NCI-H1105 (cell line): ENCODE measurements at places on chromosomes 3 and 15.

DNA sequence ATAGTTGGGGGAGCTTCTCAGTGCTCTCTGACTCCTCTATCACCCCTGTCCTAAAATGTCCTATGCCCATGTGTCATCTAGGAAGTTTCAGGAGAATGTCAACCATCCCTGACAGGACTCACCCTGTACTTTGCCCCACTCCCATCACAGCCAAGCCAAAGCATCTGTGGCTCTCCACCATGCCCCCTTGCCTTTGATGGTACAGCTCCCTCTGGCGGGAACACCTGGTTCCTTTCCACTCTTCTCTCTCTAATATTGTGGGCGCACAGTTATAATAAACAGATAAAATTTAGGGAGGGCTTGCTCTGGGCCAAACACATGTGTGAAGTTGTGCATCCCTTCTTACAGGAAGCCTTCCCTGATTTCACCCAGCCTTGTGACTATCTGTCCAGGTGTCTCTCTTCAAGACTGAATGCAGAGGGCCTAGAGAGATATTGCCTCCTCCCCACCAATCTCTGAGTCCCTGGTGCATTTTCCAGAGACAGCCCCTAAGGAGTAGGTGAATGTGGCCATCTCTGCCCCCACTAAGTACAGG is 62.8 kb downstream of the ISG20 start:
- no peak for DNase-seq

- peak; percentile 54 for DNase-seq
Observed at GRCh38 chr3:172673210-172673679, 37.6 kb downstream of the NCEH1 start.

DNA sequence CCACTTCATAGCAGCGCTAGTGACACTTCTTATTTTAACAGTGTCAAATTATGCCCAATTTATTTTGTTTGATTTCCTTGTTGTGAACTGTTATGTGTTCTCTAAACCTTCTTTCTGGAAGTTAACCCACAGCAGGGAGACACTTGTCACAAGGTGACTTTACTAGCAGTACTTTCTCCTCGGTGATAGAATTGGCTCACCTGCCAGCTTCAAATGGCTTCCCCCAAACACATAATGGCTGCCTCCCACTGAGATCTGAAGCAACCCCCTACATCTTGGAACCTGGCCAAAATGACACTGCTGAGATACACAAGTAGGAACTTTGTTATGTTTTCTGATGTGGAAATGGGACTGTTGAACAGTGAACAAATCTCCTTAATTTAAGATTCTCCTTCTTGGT is 238.8 kb upstream of the DPH6 start:
- peak; percentile 28 for DNase-seq

GRCh38 chr3:11721479-11721878 is 77.8 kb upstream of the VGLL4 start:
- DNase-seq: no peak

DNA sequence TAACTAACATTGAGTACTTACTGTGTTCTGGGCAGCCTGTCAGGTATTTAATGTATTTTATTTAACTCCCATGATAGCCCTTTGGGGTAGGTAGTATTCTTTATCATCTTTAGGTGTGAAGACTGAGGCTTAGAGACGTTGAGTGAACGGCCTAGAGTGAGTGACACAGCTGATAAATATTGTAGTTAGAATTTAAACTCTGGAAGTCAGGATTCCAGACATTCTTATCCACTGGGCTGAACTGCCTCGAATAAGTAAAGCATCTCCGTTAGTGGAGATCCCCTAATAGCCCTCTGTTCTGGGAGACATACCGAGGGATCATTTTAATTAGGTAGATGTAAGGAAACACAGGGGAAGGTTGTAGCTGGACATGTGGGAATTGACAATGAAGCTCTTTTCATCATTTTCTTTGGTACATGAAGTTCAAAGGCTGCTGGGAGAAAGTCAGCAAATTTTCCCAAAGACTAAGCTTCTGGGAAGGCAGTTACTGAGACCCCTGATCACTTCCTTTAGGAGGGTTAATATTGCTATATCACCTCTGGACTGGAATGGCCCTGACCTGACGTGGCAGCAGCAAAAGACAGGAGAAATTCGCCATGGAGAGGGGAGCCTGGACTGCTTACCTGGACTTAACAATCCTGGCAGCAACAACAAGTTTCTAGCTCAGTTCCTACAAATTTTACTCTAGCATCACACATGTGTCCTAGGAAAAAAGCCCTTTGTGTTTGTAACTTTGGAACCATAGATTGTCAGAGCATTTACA is 11.7 kb upstream of the PDCD6IP start:
- no peak for DNase-seq

GRCh38 chr15:93235926-93236780 is 147.1 kb upstream of the RGMA start:
- DNase-seq: no peak

DNA sequence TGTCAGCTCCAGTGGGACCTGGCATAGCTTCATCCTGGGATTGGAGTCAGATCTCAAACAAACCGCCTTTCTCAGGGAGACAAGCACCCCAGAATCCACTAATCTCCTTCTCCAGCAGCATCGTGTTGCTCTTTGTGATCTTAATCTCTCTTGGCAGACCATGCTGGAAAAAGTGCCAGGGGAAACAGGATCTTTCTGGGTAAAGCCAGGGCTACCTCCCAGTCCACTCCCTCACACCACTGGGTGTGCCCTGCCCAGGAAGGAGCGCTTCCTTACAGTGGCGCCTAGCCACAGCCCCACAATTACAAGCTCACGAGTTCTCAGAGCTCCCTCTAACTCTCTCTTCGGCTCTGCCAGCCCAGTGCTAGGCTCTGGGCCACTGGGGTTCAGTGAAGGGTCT is 32.2 kb downstream of the RPLP1 start:
- DNase-seq: no peak

DNA sequence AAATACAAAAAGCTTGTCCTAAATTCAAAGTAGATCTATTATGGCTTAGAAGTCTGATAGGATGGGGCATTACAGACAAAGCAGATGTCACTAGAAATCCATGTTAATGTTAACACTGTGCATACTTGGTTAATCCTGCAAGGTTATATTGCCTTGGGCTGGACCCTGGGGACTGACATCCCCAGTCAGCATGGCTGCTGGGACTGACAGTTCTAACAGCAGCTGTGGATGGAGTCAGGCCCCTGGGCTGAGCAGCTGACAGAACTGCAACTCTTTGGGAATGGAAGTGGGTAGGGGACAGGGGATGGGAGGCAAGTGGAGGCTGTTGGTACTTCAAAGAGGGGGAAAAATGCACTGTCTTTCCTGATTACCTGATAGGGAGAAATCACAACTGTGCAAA is 7.5 kb downstream of the P2RY1 start:
- DNase-seq: no peak

- DNase-seq: no peak
Observed at GRCh38 chr3:177753451-177754155, 556.3 kb upstream of the TBL1XR1 start.

GRCh38 chr3:147836330-147836729 is 427.2 kb downstream of the ZIC1 start:
- no peak for DNase-seq

DNA sequence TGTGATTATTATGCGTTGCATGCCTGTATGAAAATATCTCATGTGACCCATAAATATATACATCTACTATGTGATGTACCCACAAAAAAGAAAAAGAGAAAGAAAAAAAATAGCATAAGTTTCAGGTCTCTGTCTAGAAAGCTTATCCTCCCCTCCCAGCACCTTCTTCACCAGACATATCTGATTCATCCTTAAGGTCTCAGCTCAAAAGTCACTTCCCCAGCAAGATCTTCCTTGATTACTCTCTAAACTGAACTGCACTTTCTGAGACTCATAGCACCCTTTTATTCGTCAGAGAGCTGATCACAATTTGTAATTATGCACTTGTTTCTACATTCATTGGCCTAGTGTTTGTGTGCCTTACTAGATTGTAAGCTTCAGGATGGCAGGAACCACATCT is 11.1 kb upstream of the PTPN9 start:
- no peak for DNase-seq
